Activated naive CD4-positive, alpha-beta T cell treated with anti-CD3 and anti-CD28 coated beads, Interleukin-2, amount 10 ng/mL, durations not matched to agents 7 days and 5 days (primary cell): ENCODE measurements at places on chromosomes 12 and 14.

DNA sequence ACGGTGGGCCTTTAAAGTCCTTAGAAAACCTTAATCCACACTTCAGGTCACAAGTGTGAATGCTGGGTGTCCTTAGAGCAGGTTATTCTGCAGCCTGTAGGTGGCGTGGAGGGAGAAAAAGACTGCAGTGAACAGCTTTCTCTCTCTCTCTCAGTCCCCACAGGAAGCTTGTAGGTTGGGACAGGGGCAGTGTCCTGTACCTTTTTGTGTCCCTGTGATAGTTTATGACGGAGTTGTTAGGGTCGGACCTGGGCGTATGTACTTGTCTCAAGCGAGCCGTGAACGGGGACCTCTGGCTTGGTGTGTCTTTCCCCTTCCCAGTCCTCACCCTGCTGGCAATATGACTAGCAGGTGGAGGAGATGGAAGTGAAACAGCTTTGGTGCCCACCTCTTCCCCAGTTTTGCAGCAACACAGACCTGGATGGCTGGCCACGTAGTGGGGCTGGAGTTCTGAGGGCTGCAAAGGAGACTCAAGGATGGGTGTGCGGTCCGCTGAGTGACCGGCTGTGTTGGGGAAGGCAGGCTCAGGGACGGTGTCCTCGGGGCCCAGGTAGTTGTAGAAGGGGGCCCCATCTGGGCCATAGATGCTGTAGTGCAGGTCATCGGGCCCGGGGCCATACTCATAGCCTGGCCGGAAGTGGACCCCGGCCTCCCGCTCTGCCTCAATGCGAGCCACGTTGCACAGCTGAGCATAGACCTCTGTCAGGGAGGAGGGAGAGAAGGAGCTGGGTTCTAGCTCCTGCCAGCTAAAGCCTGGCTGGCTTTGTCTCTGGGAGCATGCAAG lies 8.9 kb downstream of the ISCA2 start:
- H3K4me3 ChIP-seq: no peak overlapping the region
- peaks cover 17% of the 10 kb centered on the region for H3K27me3 ChIP-seq
- H3K36me3 ChIP-seq: peaks cover 2% of the 10 kb centered on the region
- peaks cover 7% of the 10 kb centered on the region for H3K4me1 ChIP-seq
- no peak overlapping the region for H3K27ac ChIP-seq

GRCh38 chr12:27109334-27110028 lies 27.1 kb upstream of the C12orf71 start:
- H3K4me1 ChIP-seq: peaks cover 31% of the 10 kb centered on the region

DNA sequence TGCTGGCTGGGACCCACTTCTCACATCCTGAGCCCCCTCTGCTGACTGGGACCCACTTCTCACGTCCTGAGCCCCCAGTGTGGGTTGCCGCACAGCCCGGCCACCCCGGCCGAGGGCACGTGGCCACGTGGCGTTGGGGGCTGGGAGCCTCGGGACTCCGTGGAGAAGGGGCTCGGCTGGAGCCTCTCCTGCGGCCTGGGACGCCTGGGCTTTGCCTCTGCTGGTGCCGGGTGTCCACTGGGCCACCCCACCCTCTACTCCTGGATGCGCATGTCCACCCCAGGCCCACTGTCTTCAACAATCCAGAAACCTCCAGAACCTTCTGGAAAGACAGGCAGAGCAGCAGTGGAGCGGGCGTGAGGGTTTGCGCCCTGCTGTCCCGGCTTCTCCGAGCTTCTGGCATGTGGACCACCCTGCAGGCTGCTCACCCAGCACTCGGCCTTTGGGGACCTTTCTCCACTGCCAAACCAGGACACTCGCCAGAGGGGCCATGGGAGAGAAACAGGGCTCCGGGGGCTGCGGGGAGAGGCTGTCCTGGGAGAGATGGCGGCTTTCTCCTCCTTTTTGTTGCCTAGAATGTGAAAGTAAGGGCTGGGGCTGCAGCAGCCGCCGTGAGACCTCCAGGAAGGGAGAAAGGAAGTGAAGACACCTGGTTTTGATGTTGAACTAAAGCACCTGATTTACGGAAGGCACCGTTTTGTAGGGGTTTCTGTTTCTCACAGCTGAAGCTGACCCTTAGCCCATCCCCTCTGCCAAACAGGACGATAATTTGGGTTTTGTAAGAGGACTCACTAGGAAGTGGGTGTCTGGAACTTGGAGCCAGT lies 30.0 kb downstream of the NOC4L start:
- peaks cover 62% of the 10 kb centered on the region for H3K27me3 ChIP-seq
- H3K36me3 ChIP-seq: no peaks in the 10 kb centered on the region
- DNase-seq: no peak
- H3K27ac ChIP-seq: peak overlapping the region; percentile 62
- peaks cover 46% of the 10 kb centered on the region for H3K4me1 ChIP-seq
- H3K4me3 ChIP-seq: no peak overlapping the region

- peaks cover 3% of the 10 kb centered on the region for H3K4me1 ChIP-seq
- DNase-seq: no peak
- no peaks in the 10 kb centered on the region for H3K27me3 ChIP-seq
- H3K36me3 ChIP-seq: no peaks in the 10 kb centered on the region
- H3K4me3 ChIP-seq: no peak overlapping the region
Observed at GRCh38 chr12:67433385-67434175, 164.4 kb downstream of the CAND1 start.

DNA sequence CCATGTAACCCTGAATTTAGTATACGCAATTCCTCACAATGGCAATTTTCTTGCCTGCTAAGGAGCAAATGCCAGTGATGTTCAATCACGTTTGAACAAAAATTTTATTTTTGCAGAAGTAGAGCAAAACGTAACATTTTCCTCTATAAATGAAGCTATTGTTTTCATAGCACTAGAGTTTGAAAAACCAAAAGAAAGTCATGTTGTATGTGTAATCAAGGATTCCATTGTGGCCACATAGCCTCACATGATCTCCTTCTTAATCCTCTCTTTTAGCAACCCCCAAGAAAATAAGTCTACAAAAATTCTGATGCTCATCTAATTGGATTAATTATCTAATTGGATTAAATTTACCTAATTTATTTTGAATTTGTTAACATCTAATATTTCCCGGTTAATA lies 1217.4 kb upstream of the FLRT2 start:
- DNase-seq: no peak
- no peak overlapping the region for H3K4me3 ChIP-seq
- no peaks in the 10 kb centered on the region for H3K36me3 ChIP-seq

- no peak overlapping the region for H3K4me3 ChIP-seq
- no peak for DNase-seq
- no peaks in the 10 kb centered on the region for H3K4me1 ChIP-seq
- no peaks in the 10 kb centered on the region for H3K36me3 ChIP-seq
Observed at GRCh38 chr12:32419520-32419960, 20.2 kb downstream of the FGD4 start.

DNA sequence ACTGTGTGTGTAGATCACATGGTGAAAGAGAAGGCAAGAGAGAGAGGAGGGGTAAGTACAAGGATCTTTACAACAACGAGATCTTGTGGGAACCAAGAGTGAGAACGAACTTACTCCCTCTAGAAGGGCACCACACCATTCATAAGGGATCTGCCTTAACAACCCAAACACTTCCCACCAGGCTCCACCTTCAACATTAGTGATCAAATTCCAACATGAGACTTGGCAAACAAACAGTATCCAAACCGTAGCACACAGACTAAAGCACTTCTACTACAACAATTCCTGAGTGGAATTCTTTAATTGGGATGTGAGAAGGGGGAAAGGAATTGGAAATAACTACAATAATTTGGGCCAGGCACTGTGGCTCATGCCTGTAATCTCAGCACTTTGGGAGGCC lies 35.0 kb upstream of the ESR2 start:
- DNase-seq: no peak
- no peaks in the 10 kb centered on the region for H3K36me3 ChIP-seq
- peaks cover 24% of the 10 kb centered on the region for H3K27me3 ChIP-seq
- H3K27ac ChIP-seq: no peak overlapping the region
- H3K4me1 ChIP-seq: no peaks in the 10 kb centered on the region

GRCh38 chr14:88552876-88553275 lies 1.9 kb downstream of the PTPN21 start:
- H3K4me3 ChIP-seq: no peak overlapping the region
- H3K27me3 ChIP-seq: peaks cover 85% of the 10 kb centered on the region
- no peak for DNase-seq
- H3K27ac ChIP-seq: no peak overlapping the region

- no peak overlapping the region for H3K4me3 ChIP-seq
- no peaks in the 10 kb centered on the region for H3K4me1 ChIP-seq
- no peaks in the 10 kb centered on the region for H3K27me3 ChIP-seq
- no peak for DNase-seq
- no peaks in the 10 kb centered on the region for H3K36me3 ChIP-seq
Observed at GRCh38 chr14:36402867-36403266, 82.4 kb upstream of the MBIP start.

GRCh38 chr12:117857632-117858612 lies 110.9 kb downstream of the KSR2 start:
- H3K4me3 ChIP-seq: no peak overlapping the region
- no peak overlapping the region for H3K27ac ChIP-seq
- peaks cover 1% of the 10 kb centered on the region for H3K27me3 ChIP-seq
- no peaks in the 10 kb centered on the region for H3K36me3 ChIP-seq

GRCh38 chr12:65294641-65295262 lies 16.3 kb downstream of the MSRB3 start:
- no peak for DNase-seq
- no peak overlapping the region for H3K27ac ChIP-seq
- H3K4me1 ChIP-seq: no peaks in the 10 kb centered on the region
- peaks cover 10% of the 10 kb centered on the region for H3K27me3 ChIP-seq

GRCh38 chr12:91937706-91938105 lies 207.9 kb downstream of the BTG1 start:
- no peak for DNase-seq
- H3K27me3 ChIP-seq: no peaks in the 10 kb centered on the region
- no peak overlapping the region for H3K4me3 ChIP-seq
- H3K4me1 ChIP-seq: no peaks in the 10 kb centered on the region

- no peak for DNase-seq
- no peaks in the 10 kb centered on the region for H3K36me3 ChIP-seq
- no peak overlapping the region for H3K4me3 ChIP-seq
- no peak overlapping the region for H3K27ac ChIP-seq
- H3K4me1 ChIP-seq: no peaks in the 10 kb centered on the region
- peaks cover 30% of the 10 kb centered on the region for H3K27me3 ChIP-seq
Observed at GRCh38 chr12:3554371-3555115, 63.5 kb downstream of the PRMT8 start.
